CMK (cell line): ENCODE measurements at places on chromosomes 11 and 22.

GRCh38 chr22:43155789-43156188 lies 4.4 kb downstream of the TSPO start:
- DNase-seq = no peak

- DNase-seq = no peak
Observed at GRCh38 chr11:80136991-80137390, 696.2 kb upstream of the TENM4 start.

- no peak for DNase-seq
Observed at GRCh38 chr11:18720091-18720807, 5.7 kb downstream of the IGSF22 start.

GRCh38 chr11:58775066-58775708 lies 43.4 kb upstream of the GLYAT start:
- no peak for DNase-seq

DNA sequence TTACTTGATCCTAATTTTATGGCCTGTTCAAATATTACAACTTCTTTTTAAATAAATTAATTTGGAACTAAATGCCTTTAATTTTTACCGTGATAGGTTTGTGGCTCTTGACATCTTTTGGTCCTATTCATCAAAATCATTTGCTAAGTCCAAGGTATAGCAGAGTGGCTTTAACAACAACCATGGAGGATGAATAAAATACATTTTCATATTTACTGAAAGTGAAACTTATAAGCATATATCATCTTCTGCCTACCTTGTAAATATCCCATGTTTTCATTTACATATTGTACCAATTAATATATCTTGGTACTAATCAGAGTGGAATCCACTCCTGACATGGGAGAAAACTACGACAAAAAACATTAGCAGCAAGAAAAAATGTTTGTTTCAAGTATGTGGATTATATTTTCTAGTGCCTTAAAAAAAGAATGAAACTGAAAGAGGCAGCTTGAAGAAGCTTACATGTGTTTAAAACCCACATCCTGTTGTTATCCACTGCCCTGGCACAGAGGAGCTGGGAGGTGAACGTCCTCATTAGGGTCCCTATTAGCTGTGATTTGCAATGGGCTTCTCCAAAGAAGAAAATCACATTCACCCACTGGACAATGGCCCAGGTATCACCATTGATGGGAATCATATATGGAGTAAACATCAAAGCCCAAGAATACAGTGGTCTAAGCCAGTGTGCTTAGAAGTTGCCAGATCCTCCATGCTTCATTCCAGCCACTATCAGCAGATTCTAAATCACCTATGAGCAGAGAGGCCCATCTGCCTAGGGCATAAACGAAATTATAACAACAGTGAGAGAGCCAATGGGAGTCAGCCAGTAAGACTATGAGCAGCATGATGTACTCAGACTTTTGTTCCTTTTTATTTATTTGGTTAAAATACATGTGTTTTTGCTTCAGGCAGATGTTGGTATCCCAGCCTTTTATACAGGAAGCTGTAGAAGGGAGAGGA lies 84.7 kb downstream of the MAML2 start:
- DNase-seq = no peak
